ENCODE measurements at places on chromosomes 6 and 20.

- no peak for DNase-seq
These were observed 51.7 kb downstream of the CTNNBL1 start for GRCh38 chr20:37745553-37745952.

DNA sequence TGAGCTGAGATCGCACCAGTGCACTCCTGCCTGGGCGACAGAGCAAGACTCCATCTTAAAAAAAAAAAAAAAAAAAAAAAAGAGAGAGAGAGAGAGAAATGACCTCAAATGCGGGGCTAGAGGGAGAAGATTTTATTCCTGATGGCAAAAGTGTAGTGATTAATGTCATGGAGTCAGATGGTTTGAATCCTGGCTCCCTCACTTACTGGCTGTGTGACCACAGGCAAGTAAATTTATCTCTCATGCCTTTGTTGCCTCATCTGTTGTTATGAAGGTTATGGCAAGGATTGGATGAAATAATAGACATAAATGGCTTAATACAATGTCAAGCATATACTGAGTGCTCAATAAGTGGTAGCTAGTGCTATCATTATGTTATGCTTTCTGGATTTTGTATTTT lies 29.3 kb downstream of the RIN2 start:
- DNase-seq, result no peak

GRCh38 chr20:23461180-23461579 lies 8.5 kb upstream of the CST11 start:
- no peak for DNase-seq

DNA sequence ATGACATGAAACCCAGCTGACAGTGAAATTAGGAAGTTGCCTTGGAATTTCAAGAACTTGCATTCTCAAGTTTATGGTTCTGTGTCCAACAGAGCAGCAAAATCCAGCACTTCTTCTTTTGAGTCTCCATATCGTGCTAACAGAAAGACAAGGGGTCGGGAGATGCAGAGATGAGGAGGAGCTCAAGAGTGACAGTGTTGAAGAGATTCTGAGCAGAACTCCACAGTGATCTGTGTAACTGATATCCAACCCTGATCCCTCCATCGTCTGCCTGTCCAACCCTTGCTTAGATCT lies 21.2 kb upstream of the BTN1A1 start:
- DNase-seq, result no peak

DNA sequence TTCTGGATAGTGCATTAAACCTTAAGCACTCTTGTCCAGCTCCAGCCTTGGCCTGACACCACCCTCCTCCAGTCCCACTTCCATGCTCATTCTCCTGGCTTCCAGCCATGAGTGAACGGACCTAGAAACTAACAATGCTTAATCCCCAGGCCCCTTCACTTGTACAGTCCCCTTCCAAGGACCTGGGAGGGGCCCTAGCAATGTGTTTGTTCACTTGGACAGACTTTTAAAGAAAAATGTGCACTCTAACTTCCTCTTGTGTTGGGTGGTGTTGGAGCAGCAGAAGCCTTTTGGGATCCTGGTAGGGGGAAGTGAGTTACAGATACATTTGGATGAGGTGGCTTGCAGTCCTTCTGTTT lies 48.9 kb upstream of the CCN6 start:
- no peak for DNase-seq

Measured in NCI-H187 (cell line).